ENCODE measurements at places on chromosomes 5 and 9.

- no peak for DNase-seq
Measured at GRCh38 chr5:135645336-135646180, 66.8 kb upstream of the CXCL14 start.

DNA sequence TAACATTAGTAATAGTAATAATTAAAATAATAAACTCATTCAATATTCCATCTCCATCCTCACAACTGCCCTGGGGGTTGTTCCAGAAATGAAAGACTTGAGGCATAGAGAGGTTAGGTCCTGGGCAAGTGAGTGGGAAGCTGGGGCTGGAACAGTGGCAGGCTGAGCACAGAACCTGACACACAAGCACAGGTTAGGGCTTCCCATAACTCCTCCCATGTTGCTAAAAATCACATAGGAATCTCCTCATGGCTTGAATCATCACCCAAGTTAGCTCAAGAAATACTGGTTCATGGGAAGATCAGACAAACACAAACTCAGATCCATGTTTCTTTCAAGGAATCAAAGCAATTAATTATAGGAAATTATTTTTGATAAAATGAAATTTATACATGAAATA lies 487.7 kb downstream of the SEMA5A start:
- DNase-seq, result no peak

DNA sequence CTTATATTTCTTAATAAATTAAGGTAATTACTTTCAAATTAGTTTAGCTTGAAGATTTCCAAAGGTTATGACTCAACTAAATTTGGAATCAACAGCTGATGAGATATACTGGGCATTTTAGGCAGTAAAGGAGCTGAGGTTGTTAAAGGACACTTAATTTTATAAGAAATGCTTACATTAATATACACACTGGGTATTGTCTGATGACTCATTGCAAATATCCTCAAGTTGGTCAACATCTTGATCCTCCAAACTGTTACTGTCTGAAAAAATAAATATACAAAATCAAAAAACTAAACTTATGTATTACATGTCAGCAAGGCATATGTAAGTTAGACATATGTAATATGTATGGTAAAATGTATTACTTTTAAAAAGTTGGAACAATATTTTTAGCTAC lies 3.4 kb downstream of the GFM2 start:
- no peak for DNase-seq

DNA sequence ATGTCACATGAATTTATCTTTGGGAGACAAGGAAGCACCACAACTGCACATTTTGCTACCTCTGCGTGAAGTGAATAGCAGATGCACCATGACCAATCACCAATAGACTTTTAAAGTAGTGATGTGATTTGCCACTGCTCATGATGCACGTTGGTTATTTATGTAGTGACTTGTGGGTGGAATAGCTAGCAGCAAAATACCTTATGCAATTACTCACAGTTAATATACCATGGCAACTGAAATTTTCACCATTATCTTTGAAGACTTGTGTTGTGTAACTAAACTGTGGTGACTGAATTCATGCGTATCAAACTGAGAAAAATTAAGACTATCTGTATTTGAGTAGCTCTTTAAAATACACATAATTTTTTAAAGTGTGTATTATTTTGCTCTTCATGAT lies 46.2 kb upstream of the TUSC1 start:
- DNase-seq, result peak; percentile 57

DNA sequence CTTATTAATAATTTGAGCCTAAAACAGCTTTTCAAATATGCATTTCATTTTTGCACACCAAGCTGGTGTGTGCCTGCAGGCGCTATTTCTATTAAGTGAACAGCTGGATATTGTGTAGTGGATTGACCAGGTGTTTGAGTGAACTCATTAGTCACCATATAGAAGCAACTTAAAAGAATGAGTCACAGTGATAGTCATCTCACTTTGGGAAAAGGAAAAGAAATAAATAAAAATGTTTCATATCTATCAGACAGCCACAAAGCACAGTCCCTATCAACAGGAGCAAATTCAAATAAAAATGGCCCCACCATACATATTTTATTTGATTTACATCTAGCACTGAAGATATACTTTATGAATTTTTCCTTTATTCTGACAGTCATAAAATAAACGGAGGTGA lies 456.5 kb upstream of the CDH9 start:
- DNase-seq, result no peak

DNA sequence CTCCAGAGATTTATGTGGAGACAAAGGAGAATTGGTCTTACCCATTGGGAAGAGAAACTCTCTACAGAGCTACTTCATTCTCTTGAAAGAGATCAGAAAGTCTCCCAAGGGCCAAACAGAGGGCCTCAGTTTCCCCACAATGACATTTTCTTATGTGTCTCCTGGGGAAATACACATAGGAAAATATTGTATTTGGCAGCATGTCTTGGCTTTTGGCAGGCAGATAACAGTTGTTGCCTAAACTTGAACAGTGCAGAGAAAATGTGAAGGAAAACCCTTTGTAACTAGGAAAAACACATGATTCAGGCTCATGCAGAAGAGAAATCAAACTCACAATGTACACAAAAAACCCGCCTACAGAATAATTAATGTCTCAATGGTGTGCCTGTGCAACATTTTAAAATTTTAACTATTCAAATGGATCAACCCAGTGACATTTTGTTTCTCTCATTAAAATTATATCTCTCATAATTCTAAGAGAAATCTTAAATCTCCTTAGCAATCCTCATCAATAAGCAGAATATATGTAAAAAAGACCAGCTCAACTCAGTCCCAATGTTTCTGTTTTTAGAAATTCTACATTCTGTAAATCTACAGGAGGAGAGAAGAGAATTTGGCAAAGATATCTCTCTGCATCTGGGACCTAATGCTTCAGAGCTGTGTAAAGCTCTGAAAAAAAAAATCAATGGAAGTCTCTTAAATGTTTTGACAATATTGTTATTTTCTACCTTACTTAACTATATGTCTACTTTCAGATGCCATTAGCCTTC lies 205.1 kb downstream of the ADAMTSL1 start:
- no peak for DNase-seq

DNA sequence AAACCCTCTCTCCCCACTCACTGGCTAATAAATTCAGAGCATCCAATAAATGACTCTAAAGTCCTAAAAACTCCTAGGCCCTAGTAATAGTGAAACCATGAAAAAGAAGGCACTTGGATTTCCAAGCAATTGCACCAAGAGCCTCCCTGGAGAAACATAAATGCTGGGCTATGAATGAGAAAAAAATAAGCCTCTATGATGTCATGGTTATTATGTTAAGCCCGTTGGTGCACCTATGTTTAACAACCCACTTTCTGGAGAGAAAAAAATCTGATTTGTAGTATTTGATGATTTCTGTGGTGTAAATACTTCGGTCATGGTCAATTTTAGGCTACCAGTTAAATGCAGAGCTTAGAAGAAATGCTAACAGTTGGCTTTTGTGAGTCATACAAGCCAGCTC lies 8.4 kb downstream of the CFAP90 start:
- DNase-seq, result no peak

DNA sequence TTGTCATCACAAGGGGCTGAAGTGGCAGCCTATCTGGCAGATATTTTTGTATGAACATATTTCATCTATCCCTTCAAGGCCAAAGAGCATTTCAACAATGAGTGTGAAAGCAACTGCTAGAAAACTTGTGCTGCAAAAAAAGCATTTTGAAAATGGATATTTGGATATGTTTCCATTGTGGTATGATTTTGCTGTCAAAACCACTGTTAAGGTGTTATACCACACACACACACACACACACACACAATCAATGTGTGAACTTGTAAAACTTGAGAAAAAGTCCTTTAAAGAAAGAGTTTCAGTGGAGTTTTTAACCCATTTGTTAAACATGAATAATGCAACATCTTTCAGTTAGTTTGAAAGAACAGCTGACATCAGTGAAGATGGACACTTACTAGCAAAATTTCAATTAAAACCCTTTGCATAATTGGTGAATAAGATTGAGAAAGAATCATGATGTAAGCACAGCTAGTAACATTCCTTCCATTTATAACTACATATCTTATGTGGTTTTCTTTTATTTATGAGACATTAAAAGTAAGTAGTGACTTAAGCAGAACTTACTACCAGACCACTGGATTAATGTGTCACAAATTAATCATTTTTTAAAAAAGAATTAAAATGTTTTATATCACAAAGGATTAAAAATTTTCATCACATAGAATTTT lies 182.6 kb upstream of the GNA14 start:
- DNase-seq, result no peak

DNA sequence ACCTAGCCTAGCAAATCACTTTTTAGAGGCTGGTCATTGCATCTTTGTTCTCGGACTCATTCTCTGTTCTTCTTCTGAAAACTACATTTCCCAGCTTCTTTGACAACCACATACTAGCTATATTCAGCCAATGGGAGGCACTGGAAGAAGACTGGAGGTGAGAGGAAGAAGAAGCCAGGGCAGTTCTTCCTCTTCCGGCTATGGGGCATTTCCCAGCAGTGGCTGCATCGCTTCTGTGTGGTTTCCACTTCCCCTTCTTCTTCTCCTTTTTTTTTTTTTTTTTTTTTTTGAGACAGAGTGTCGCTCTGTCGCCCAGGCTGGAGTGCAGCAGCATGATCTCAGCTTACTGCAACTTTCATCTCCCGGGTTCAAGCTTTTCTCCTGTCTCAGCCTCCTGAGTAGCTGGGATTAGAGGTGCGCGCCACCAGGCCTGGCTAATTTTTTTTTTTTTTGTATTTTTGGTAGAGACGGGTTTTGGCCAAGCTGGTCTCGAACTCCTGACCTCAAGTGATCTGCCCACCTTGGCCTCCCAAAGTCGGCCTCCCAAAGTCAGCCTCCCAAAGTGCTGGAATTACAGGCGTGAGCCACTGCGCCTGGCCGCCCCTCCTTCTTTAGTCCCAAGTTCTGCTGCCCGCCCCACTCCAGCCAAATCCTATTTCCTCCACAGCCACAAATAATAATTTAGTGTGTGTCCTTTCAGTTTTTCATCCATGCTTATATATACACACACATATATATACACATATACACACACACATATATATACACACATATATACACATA lies 6.9 kb upstream of the UBAP1 start:
- no peak for DNase-seq

DNA sequence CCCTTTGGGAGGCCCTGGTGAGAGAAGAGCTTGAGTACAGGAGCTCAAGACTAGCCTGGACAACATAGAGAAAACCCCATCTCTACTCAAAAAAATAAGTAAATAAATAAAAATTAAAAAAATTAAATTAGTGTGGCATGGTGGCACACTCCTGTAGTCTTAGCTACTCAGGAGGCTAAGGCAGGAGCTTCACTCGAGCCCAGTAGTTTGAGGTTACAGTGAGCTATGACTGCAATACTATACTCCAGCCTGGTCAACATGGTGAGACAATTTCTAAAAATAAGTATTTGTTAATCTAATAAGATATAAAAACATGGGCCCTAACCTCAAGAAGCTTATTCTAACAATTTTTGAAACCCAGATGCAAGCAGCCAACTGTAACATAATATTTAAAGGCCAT lies 7.6 kb downstream of the RNF38 start:
- no peak for DNase-seq

- no peak for DNase-seq
Measured at GRCh38 chr9:122446819-122447484, 30.8 kb downstream of the OR1J1 start.

GRCh38 chr5:128579639-128580038 lies 41.6 kb upstream of the FBN2 start:
- no peak for DNase-seq

DNA sequence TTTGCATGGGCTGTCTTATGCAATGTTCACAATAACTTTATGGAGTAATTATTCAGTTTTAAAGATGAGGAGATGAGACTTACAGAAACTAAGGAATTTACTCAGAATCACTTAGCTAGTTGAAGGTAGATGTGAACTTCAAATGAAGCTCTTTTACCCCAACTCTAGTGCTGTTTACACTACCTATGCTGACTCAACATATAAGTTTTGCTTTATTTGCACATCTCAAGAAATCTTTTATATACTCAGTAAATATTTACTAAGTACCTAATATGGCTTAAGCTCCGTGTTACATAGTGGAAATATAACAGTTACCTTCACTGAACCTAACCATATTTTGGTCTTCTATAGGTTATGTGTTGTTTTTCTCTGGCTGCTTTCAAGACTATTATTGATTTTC lies 293.2 kb downstream of the ANXA1 start:
- no peak for DNase-seq

GRCh38 chr5:102802708-102803458 lies 47.8 kb downstream of the PAM start:
- no peak for DNase-seq

DNA sequence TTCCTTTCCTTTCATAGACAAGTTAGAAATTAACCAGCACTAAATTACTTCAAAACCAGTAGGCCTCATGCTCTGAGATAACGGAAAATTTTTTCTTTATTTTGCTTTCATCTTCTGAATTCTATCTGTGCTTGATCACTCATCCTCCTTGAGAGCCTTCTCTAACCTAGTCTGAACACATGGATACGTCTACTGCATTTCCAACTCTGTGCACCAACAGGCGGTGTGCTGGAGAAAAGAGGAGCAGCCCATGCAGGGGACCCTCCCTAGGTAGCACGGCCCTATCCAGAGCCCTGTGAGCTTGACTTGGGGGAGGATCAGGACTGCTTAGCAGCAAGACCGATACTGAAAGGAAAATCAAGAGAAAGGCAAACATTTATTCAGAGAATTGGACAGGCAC lies 149.8 kb downstream of the AUH start:
- DNase-seq, result no peak

DNA sequence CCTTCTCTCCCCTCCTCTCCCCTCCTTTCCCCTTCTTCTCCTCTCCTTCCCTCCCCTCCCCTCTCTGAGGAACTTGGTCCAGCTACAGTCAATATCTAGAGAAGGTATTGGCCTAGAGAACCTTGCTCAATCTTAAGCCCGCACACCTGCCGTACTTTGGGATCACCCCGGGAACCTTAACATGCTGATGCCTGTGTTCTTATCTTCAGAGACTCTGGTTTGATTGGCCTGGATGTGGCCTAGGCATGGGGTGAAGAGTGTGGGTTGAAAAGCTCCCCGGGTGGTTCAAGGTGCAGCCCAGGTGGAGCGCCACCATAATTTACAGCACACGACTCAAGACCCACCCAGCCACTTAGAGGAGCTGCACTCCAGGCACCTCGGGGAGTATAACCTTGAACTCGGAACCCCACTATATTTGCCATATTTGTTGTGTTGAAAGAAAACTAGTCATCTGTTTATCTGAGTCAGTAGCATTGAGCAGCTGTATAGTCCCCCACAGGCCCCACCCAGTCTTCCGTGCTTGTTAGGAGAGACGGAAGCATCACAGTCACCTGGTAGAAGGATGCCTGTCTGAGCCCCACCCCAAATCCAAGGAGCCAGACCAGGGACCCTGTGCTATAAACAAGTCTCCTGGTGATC lies 14.4 kb upstream of the PHF19 start:
- no peak for DNase-seq

GRCh38 chr9:120284821-120285220 lies 295.1 kb downstream of the CDK5RAP2 start:
- DNase-seq, result no peak

GRCh38 chr9:96491880-96492525 lies 42.0 kb downstream of the HABP4 start:
- DNase-seq, result no peak

GRCh38 chr5:17413691-17414090 lies 84.3 kb upstream of the TAF11L2 start:
- DNase-seq, result no peak

- DNase-seq, result no peak
Measured at GRCh38 chr5:119578937-119579336, 50.4 kb upstream of the FAM170A start.

- no peak for DNase-seq
Measured at GRCh38 chr9:78994471-78994870, 577.3 kb upstream of the TLE4 start.

Measured in osteoblast (primary cell).